ENCODE measurements at places on chromosomes 3 and 15. TPM values are rescaled to one million over a fixed set of nuclear protein-coding genes. Genes with fewer than 3 reads are reported as not detected.

The RHOV gene
- not detected for total RNA-seq

- H3K4me3 ChIP-seq: no peak overlapping the region
- H3K27me3 ChIP-seq: no peaks in the 10 kb centered on the region
- no peak overlapping the region for H3K27ac ChIP-seq
- no peaks in the 10 kb centered on the region for H3K4me1 ChIP-seq
- no peaks in the 10 kb centered on the region for H3K36me3 ChIP-seq
These were observed 82.1 kb downstream of the FILIP1L start for GRCh38 chr3:100032243-100032642.

The FBLN2 gene
- total RNA-seq: 49.4 TPM

The GOLGA6L7 gene
- not detected for total RNA-seq

GRCh38 chr3:130654091-130654490 lies 92.5 kb downstream of the PIK3R4 start:
- H3K27me3 ChIP-seq: no peaks in the 10 kb centered on the region
- no peaks in the 10 kb centered on the region for H3K4me1 ChIP-seq
- H3K27ac ChIP-seq: no peak overlapping the region
- H3K4me3 ChIP-seq: no peak overlapping the region
- H3K36me3 ChIP-seq: no peaks in the 10 kb centered on the region

GRCh38 chr3:152656214-152656971 lies 178.5 kb upstream of the P2RY1 start:
- peak overlapping the region; percentile 66 for H3K27ac ChIP-seq
- no peaks in the 10 kb centered on the region for H3K4me1 ChIP-seq
- no peak overlapping the region for H3K4me3 ChIP-seq
- no peaks in the 10 kb centered on the region for H3K36me3 ChIP-seq

GRCh38 chr3:145963111-145963510 lies 197.9 kb downstream of the PLOD2 start:
- no peaks in the 10 kb centered on the region for H3K36me3 ChIP-seq
- no peak overlapping the region for H3K4me3 ChIP-seq
- H3K27me3 ChIP-seq: no peaks in the 10 kb centered on the region
- no peaks in the 10 kb centered on the region for H3K4me1 ChIP-seq
- H3K27ac ChIP-seq: no peak overlapping the region

The LMAN1L gene
- total RNA-seq: not detected

- no peaks in the 10 kb centered on the region for H3K4me1 ChIP-seq
- no peak overlapping the region for H3K27ac ChIP-seq
- no peak for DNase-seq
- H3K27me3 ChIP-seq: no peaks in the 10 kb centered on the region
- no peaks in the 10 kb centered on the region for H3K36me3 ChIP-seq
These were observed 3.0 kb upstream of the ANO10 start for GRCh38 chr3:43624619-43625305.

DNA sequence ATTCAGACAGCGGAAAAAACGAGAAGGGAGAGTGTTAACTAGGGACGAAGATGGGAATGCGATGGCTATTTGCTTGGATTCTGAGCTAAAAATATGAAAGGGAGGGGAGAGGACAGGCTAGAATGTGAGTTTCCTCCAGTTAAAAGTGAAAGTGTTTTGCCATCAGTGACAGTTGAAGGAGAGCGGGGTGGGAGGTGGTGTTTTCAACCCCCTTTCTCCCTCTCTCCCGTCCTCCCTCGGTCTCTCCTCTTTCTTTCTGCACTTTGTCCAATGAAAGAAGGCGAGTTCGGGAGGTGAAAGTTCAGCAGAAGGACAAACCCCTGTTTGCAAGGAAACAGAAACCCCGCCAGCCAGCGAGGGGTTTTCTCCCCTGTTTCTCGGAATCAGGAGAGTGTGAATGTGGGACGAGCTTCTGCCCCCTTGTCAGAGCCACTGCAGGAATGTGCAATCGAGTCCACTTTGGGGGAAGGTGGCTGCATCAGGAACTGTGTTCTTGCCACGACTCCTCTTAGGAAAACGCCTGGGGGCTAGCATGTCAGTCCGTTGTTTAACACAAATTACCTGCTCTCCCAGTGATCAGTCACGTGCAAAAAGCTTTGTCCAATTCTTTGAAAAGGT lies 975 bp upstream of the FOXP1 start:
- no peaks in the 10 kb centered on the region for H3K36me3 ChIP-seq
- H3K27ac ChIP-seq: peak overlapping the region; percentile 98
- no peaks in the 10 kb centered on the region for H3K4me1 ChIP-seq
- peak; percentile 46 for DNase-seq
- H3K27me3 ChIP-seq: no peaks in the 10 kb centered on the region

GRCh38 chr3:106731230-106731629 lies 646.0 kb upstream of the CCDC54 start:
- H3K4me1 ChIP-seq: no peaks in the 10 kb centered on the region
- no peak overlapping the region for H3K4me3 ChIP-seq
- H3K36me3 ChIP-seq: no peaks in the 10 kb centered on the region
- no peak for DNase-seq
- H3K27me3 ChIP-seq: no peaks in the 10 kb centered on the region
- no peak overlapping the region for H3K27ac ChIP-seq

GRCh38 chr15:99618941-99619411 lies 53.2 kb downstream of the MEF2A start:
- H3K27me3 ChIP-seq: no peaks in the 10 kb centered on the region
- H3K27ac ChIP-seq: peak overlapping the region; percentile 70
- H3K36me3 ChIP-seq: no peaks in the 10 kb centered on the region
- H3K4me3 ChIP-seq: no peak overlapping the region
- no peaks in the 10 kb centered on the region for H3K4me1 ChIP-seq
- DNase-seq: no peak

- H3K27ac ChIP-seq: no peak overlapping the region
- no peak overlapping the region for H3K4me3 ChIP-seq
- no peaks in the 10 kb centered on the region for H3K36me3 ChIP-seq
These were observed 219.4 kb downstream of the CDIN1 start for GRCh38 chr15:36798794-36799193.

The LRRC28 gene
- total RNA-seq: 32.8 TPM

DNA sequence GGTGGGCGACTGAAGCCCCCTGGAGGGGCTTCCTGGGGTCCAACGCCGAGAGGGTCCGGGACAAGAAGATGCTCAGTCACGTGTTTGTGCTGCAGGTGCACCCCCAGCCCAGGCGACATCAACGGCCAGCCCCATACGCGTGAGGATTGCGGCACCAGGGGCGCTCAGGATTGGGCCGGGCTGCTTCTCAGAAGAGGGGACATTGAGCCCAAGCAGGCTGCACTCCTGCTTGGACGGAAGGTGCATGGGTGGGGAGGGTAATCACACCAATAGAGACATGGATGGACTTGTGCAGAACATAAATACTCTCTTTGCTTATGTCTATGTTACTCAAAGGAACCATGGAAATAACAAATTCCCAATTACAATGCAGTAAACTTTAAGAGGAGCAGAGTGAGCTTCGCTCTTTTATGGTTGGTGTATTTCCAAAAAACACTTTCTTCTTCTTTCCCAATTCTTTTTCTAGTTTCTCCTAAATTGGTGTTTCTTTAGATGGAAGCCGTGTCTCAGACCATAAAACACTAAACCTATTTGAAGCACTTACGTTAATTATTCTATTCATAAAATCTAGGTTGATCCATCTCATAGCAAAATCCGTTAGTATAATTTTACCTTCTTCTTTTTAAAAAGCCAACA lies 182.7 kb downstream of the GOLGA6L6 start:
- no peaks in the 10 kb centered on the region for H3K4me1 ChIP-seq
- H3K4me3 ChIP-seq: no peak overlapping the region
- no peaks in the 10 kb centered on the region for H3K36me3 ChIP-seq
- no peak overlapping the region for H3K27ac ChIP-seq
- no peaks in the 10 kb centered on the region for H3K27me3 ChIP-seq

The RAD54L2 gene
- 24.9 TPM for total RNA-seq

All from uterus (tissue), 4 donors.